ENCODE measurements at places on chromosomes 3 and 15.

GRCh38 chr15:100002086-100002620, 268.9 kb upstream of the LYSMD4 start:
- DNase-seq: no peak

- no peak for DNase-seq
Measured at GRCh38 chr3:31009881-31010280, 115.4 kb upstream of the GADL1 start.

- no peak for DNase-seq
Measured at GRCh38 chr15:55353025-55353424, 34.0 kb downstream of the PIGB start.

DNA sequence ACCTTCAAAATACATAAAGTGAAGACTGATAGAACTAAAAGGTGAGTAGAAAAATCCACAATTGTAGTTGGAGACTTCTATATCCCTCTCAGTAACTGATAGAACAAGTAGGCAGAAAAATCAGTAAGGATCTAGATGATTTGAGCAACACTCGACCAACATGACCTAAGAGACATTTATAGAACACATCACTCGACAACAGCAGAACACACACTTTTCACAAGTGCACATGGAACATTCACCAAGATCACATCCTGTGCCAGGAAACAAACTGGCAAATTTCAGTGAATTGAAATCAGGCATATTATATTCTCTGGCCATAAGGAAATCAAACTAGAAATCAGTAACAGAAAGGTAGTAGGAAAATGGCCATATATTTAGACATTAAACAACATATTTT, 37.1 kb downstream of the LYSMD4 start:
- DNase-seq: no peak

GRCh38 chr3:9994086-9994844, 7.6 kb upstream of the EMC3 start:
- DNase-seq: no peak

- no peak for DNase-seq
Measured at GRCh38 chr3:67059443-67059842, 61.3 kb downstream of the KBTBD8 start.

- no peak for DNase-seq
Measured at GRCh38 chr15:66294932-66295235, 1.5 kb downstream of the DIS3L start.

DNA sequence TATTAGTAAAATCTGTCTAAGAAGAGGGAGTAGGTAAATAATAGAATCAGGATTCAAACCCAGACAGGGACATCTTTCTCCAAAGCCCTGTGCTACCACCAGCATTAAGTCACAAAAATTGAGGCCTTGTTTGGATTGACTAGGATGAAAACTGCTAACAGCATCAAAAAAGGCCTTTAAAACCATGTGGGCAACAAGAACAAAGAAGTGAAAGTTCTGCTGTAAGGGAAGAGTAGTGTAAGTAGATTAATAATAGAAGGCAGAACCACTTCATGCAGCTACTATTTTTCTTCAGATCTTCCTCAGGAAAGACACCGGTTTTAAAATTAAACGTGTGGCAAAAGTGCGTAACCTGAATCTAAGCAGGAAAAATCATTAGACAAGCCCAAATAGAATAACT, 15.3 kb upstream of the KBTBD12 start:
- no peak for DNase-seq

DNA sequence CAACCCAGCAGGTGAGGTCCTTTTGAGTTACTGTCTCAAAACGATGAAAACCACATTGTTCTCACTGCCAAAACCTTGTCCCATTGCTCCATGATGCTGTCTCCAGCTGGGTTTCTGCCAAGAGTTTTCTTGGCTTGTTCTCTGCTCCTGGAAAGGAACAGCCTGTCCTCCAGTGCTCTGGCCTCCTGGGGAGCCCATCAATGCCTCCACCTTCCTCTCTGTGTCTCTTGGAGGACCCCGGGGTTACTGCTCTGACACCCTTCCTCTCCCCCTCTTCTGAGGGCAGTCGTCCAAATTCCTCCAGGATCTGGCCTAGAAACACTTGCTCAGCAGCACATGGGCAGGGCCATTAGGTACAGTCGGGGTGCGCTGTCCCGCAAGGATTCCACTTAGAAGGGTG, 63.9 kb upstream of the RGMA start:
- DNase-seq: peak; percentile 10

DNA sequence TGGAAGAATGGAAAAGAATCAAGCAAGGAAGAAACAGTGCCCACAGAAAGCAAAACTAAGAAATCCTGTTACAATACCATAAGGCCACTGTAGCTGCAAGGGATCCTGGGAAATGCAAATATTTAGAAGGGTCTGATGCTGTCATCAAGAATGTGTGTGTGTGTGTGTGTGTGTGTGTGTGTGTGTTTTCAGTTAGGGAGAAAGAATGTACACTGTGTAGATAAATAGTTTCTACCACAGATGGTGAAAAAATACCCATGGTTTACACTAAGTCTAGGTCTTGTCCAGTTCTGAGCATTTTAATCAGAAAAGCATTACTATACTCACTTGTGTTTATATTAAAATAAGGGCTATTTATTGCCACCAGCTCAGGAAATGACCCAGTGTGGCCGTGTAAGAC, 355.0 kb downstream of the RBMS3 start:
- no peak for DNase-seq

DNA sequence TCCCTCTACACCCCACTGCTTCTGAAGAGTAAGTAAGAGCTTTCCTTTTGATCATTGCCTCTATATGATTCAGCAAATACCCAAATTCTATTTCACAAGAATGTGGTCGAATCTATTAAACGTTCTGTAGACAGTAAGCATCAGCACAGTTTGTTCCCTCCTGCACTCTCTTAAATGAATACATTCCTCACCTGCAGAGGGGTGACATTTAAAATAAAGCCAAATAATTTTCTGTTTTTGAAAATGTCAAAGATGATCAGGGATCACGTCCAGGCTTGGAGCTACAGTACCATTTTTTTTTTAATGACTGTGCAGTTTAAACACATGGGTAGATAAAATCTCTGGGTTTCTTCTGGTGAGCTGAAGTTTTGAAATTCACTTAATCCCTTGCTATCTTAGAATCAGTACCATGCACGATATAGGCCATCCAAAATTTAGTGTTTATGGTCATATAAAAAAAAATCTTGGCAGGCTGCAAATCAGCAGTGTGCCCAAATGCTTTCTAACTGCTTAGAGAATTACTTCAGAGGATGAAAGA, 12.8 kb downstream of the PYDC2 start:
- DNase-seq: no peak

DNA sequence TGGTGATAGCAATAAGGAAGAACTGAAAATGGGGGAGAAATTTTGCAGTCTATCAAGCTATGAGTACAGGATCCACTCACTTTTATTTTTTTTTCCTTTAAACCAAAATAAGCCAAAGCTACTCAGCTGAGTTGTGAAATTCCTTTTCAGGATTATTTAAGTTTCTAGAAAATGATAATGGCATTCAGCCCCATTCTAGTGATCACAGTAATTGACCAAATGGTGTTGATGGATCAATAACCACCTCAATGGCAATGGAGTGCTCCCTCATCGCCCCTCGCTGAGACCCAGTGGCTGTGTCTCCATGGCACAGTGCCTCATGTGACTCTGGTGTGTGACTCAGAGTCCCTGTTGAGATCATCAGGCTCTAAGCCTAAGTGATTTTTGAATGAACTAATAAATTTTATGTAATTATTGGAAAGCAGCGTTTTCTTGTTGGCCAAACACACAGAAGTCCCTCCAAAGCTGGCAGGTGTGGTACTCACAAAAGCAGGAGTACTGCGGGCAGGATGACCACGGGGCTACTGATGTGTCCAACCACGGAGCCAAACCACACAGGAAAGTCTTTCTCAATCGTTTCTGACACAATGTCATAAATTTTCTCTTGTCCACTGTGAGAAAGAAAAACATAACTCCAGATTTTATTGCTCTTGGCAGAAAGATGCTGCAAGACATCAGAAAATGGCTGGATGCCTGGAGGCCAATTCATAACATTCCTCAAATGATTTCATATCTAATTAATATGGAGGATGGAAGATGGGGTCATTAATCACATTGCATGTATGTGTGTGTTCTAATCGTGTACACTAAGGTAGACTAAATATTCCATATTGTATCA, 14.4 kb upstream of the STARD5 start:
- no peak for DNase-seq

- no peak for DNase-seq
Measured at GRCh38 chr15:89461386-89461785, 35.0 kb downstream of the RHCG start.

- DNase-seq: no peak
Measured at GRCh38 chr15:49328941-49329340, 94.1 kb upstream of the FGF7 start.

DNA sequence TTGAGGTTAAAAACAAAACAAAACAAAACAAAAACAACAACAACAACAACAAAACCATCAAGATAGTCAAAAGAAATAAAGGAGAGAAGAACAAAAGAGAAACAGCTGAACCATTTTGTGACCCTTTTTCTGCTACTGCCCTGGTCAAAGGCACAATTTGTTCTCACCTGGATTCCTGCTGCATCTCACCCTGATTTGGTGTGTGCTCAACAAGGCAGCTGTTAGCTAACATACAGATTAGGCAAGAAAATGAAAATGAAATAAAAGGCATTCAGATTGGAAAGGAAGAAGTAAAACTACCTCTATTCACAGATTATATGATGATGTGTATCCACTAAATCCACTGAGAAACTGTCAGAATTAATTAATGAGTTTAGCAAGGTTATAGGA, 28.7 kb upstream of the XIRP1 start:
- DNase-seq: no peak

- DNase-seq: no peak
Measured at GRCh38 chr3:139456386-139456785, 19.9 kb downstream of the RBP2 start.

- DNase-seq: no peak
Measured at GRCh38 chr15:64969401-64969800, 20.3 kb downstream of the SPG21 start.

- peak; percentile 65 for DNase-seq
Measured at GRCh38 chr15:77659350-77660321, 26.9 kb upstream of the LINGO1 start.

All from COR-L47 (cell line).